ENCODE measurements at places on chromosomes 2 and 18.

GRCh38 chr2:1671916-1672315, 72.4 kb downstream of the PXDN start:
- DNase-seq, result no peak

DNA sequence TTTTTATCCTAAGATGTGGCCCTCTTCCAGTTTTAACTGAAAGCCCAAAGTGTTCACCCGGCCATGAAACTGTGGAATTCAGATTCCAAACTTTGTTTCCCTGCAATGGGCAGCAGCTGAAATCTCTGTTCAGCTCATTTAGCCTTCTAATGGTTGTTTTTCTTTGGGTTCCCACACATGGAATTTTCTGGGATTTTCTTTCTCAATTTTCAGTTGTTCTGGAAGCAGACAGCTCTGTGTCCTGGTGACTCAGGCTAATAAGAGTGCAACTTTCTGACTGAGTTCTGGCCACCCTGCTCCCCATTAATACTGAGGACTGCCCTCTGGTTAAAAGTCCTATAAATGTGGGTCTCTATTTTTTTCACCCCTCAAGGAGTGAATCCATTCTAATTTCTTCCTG, 78.5 kb downstream of the PMS1 start:
- DNase-seq, result no peak

- no peak for DNase-seq
Observed at GRCh38 chr2:189177251-189177840, 2.2 kb downstream of the COL5A2 start.

DNA sequence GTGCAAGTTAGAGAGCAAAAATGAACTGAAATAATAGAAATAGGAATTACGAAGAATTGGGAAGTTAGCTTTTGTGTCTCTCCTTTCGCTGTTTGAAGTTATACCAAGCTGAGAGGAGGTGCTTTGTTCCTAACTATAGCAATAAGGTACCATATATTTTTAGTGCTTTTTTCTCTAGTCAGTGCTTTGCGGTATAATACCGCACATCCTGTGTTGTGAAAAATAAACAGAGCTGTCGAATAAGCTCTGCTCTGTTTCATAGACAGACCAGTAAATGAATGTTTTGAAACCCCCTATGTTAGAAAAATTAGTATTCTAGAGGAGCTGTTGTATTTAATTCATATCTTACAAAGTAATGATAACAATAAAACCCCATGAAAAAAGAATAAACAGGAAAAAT, 130.8 kb downstream of the MAP4K4 start:
- DNase-seq, result no peak

- no peak for DNase-seq
Observed at GRCh38 chr18:59488899-59489298, 129.8 kb upstream of the LMAN1 start.
